ENCODE measurements at places on chromosomes 5 and 9. TPM values are rescaled to one million over a fixed set of nuclear protein-coding genes. Genes with fewer than 3 reads are reported as not detected.

RFX3 gene
- total RNA-seq: 9.3 TPM

EGFLAM gene
- total RNA-seq: 31.5 TPM

SHB gene
- total RNA-seq: 17.9 TPM

SOWAHA gene
- total RNA-seq: 0.96 TPM

CCL19 gene
- total RNA-seq: 1.3 TPM

SMIM33 gene
- not detected for total RNA-seq

TEK gene
- 14.4 TPM for total RNA-seq

ENTREP1 gene
- total RNA-seq: 30.5 TPM

TLR4 gene
- total RNA-seq: 31.1 TPM

VCAN gene
- total RNA-seq: 138 TPM

MEIKIN gene
- total RNA-seq: not detected

WHRN gene
- total RNA-seq: 2.4 TPM

PCDHB9 gene
- total RNA-seq: 4.6 TPM

ENHO gene
- 5.4 TPM for total RNA-seq

SOHLH1 gene
- not detected for total RNA-seq

THBS4 gene
- 2.0 TPM for total RNA-seq

FYB1 gene
- total RNA-seq: 11.4 TPM

CCT5 gene
- 180 TPM for total RNA-seq

CLIC3 gene
- not detected for total RNA-seq

VDAC1 gene
- 118 TPM for total RNA-seq

ZNF454 gene
- 4.2 TPM for total RNA-seq

ORM2 gene
- not detected for total RNA-seq

HTR1A gene
- not detected for total RNA-seq

CYLC2 gene
- not detected for total RNA-seq

KCNN2 gene
- 0.16 TPM for total RNA-seq

ZNF484 gene
- total RNA-seq: 13.3 TPM

CAVIN4 gene
- total RNA-seq: 0.29 TPM

ADAMTS19 gene
- not detected for total RNA-seq

CDC20B gene
- not detected for total RNA-seq

IFNB1 gene
- total RNA-seq: not detected

HEMGN gene
- not detected for total RNA-seq

CAMK4 gene
- 0.98 TPM for total RNA-seq

LCP2 gene
- 41.4 TPM for total RNA-seq

FAM81B gene
- not detected for total RNA-seq

TSLP gene
- 0.44 TPM for total RNA-seq

GIN1 gene
- 4.9 TPM for total RNA-seq

ANKRD33B gene
- 3.3 TPM for total RNA-seq

ADAMTSL2 gene
- 0.80 TPM for total RNA-seq

TRIM7 gene
- total RNA-seq: 0.29 TPM

PCDHA4 gene
- 0.64 TPM for total RNA-seq

MARCOL gene
- not detected for total RNA-seq

CCNI2 gene
- 0.98 TPM for total RNA-seq

BAAT gene
- 0.16 TPM for total RNA-seq

GRPEL2 gene
- total RNA-seq: 16.5 TPM

TRIM14 gene
- 14.9 TPM for total RNA-seq

PLPPR1 gene
- total RNA-seq: not detected

F2RL1 gene
- total RNA-seq: 13.8 TPM

Data from breast epithelium (tissue), 4 donors.